ENCODE measurements at places on chromosomes 7 and 10.

DNA sequence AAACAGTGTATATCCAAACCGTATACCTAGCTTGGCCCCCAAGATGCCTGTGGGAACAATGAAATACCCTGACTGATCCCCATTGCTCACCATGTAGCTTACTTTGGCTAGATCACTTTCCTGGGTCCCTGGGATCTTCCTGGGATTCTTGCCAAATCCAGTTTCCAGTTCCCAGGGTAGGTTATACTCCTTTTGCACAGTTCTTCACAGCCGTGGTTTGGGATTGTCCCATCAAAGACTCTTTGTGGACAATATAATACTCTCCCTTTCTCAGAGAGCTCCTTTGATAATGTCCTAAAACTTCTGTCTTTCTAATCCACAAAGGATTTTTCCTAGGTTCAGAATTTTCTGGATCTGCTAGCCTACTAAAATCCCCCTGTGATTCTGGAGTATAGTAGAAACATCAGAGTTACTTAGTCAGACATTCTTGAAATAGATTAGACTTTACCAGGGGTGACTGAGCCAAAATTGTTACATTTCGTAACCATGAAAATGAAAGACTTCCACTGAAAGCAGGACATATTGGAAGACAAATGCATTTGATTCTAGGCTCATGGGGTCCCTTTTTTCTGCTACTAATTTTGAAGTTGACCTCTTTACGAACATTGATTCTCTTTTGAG, 388.3 kb upstream of the ETV1 start:
- no peak for DNase-seq

DNA sequence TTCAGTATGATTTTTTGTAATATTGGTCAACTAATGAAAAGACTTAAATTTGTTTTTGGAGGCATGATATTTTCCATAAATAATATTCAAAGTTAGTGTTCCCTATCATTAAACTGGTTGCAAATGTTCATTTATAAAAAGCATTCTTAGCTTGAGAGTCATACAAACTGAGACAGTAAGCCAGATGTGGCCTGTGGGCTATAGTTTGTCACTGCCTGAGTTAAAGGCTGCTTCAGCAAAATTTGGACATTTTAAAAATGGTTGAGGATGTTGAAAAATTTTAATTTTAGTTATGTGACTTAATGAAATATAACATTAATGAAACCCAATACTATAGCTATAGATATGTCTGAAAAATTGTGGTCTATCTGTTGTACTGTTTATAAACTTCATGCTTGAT, 180.2 kb upstream of the CACNA2D1 start:
- no peak for DNase-seq

- DNase-seq, result no peak
Observed at GRCh38 chr7:137716061-137716460, 130.7 kb downstream of the DGKI start.

GRCh38 chr10:15253951-15254807, 85.7 kb upstream of the NMT2 start:
- DNase-seq, result no peak

DNA sequence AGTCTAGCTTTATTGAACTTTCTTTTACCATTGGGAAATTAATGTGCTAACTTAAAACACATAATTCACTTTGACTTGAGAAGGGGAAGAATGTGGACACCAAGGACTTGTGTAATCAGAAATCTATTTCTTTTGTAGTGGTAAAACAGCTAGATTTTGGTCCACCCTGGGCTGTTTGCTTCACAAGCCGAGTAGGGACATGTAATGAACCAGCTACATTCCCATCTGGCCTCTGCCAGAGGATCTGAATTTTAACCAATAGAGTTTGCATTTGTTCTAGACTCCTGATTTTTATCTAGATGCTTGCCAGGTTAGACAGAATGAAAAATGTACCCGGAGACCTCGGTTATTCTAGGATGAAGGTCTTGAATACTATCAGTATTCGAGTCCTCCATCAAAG, 1.9 kb downstream of the CACNB2 start:
- DNase-seq, result no peak

DNA sequence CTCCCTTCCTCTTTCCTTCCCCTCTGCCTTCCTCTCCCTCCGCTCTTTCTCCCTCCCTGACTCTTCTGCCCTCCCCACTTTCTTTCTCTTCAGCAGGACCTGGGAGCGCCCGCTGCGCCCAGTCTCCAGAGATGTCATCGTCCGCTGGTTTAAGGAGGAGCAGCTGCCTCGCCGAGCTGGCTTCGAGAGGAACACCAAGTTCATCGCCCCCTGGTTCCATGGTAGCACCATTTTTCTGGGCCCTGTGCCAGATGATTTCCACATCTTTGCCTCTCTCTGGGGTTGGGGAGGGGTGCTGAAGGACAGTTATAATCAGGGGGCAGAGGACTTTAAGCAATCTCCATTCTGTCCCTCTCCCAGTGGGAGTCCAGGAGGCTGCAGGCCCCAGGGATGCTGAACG, 71.6 kb downstream of the SH2D4B start:
- no peak for DNase-seq

GRCh38 chr7:7151285-7151684, 31.1 kb upstream of the C1GALT1 start:
- DNase-seq, result no peak
